Transverse colon (tissue), 4 donors: ENCODE measurements at places on chromosomes 7 and 10. TPM values are rescaled to one million over a fixed set of nuclear protein-coding genes. Genes with fewer than 3 reads are reported as not detected.

DNA sequence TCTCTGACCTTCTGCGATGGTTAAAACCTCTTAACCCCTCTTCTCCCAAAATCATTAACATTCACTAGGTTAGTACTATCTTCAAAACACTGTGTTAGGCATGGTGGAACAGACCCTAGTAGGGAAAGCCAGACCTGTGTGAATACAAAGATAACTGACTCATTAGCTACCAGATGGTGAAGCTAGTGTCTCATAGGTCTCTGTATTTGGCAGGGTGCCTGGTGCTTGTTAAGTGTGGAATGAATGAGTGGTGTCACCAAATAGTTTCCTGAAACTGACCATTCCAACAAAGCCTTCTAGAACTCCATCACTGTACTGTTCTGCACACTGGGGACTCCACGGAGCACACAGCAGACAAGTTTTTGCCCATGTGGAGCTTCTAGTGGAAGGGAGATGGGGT lies 27.7 kb upstream of the TM9SF3 start:
- DNase-seq: no peak

Gene CYTH3
- 16.2 TPM for total RNA-seq

Gene CPEB3
- 12.3 TPM for total RNA-seq

- DNase-seq: no peak
Observed at GRCh38 chr7:43727494-43727893, 1.8 kb downstream of the COA1 start.

DNA sequence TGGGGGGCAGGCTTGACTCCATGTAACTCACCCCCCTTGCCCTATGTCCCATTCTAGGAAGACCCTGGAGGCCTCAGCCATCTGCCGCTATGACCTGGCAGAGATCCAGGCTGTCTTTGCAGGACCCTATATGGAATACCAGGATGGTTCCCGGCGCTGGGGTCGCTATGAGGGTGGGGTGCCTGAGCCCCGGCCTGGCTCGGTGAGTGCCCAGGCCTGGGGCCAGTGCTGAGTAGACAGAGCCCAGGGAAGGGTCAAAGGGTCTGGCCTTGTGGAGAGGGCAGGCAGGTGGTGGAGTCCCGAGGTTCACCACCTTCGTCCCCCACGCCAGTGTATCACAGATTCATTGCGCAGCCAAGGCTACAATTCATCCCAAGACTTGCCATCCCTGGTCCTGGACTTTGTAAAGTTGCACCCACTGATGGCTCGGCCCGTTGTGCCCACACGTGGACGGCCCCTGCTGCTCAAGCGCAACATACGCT lies 7.5 kb downstream of the MRPL43 start:
- DNase-seq: no peak

Gene ADO
- total RNA-seq: 9.6 TPM

Gene AFAP1L2
- total RNA-seq: 12.9 TPM

- no peak for DNase-seq
Observed at GRCh38 chr10:89074120-89074519, 83.5 kb downstream of the FAS start.

- DNase-seq: no peak
Observed at GRCh38 chr7:157916946-157917640, 580.3 kb downstream of the DNAJB6 start.

Gene FAM200A
- 0.40 TPM for total RNA-seq

GRCh38 chr10:23197416-23197861 lies 5.3 kb downstream of the PTF1A start:
- DNase-seq: no peak

DNA sequence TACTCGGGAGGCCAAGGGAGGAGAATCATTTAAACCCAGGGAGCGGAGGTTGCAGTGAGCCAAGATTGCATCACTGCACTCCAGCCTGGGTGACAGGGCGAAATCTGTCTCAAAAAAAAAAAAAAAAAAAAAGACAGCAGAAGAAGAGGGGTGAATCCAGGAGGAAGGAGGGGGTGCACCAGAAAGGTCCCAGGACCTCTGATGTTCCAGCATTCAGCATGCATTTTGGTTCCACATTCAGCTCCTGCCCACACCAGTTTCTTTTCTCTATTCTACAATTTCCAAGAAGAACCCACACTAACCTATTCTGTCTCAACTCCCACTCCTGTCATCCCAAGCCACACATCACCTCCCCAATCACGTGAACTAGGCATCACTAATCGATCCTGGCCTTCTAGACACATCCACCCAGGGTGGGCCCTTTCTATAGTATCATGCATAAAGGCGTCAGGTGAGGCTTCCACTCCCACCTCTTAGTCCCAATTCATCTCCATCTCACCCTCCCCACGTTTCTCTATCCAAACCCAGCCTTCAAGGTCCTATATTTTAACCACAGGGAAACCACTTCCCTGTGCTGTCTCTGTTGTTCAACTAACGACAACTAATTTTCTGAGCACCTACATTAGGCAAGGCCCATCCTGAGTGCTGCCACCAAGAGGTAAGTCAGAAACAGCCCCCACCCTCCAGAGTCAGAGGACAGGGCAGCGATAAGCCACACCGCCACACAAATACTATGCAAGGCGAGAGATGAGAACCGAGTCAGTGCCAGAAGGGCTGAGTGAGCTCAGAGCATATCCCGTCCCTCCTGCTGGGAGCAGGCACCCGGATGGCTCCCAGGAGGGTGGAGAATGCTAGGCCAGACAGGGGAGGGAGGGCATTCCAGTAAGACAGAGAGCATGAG lies 2.2 kb downstream of the ANXA11 start:
- peak; percentile 72 for DNase-seq

GRCh38 chr7:41133690-41134299 lies 569.1 kb downstream of the INHBA start:
- DNase-seq: no peak

Gene RHOBTB1
- total RNA-seq: 8.9 TPM

- DNase-seq: no peak
Observed at GRCh38 chr10:129919358-129919757, 44.7 kb downstream of the EBF3 start.

Gene OR2A5
- not detected for total RNA-seq

Gene KCNH2
- total RNA-seq: 39.0 TPM

Gene NUTM2E
- total RNA-seq: not detected

- DNase-seq: no peak
Observed at GRCh38 chr7:22979861-22980260, 34.1 kb downstream of the HYCC1 start.

GRCh38 chr10:65500716-65501115 lies 1425.1 kb upstream of the LRRTM3 start:
- no peak for DNase-seq

DNA sequence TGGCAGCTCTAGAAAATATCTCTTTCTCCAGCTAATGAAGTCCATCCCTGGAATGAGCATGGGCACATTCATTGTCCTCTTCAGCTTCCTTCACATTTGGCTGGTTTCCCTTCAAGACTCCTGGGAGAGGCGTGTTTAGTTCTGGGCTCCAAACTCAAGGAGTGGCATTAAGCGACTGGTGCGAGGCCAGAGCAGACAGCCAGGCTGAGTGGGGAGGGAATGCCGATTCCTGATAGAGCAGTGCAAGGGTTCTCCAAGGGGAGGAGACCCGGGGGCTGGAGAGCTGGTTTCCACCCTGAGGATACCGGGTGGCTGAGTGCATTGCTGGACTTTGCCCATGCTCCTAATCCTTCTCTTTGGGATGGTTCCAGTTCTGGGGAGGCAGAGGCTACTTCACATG lies 372.1 kb downstream of the RPS24 start:
- DNase-seq: no peak

- DNase-seq: peak; percentile 59
Observed at GRCh38 chr7:76069238-76069638, 21.3 kb downstream of the MDH2 start.

Gene ASB10
- not detected for total RNA-seq

DNA sequence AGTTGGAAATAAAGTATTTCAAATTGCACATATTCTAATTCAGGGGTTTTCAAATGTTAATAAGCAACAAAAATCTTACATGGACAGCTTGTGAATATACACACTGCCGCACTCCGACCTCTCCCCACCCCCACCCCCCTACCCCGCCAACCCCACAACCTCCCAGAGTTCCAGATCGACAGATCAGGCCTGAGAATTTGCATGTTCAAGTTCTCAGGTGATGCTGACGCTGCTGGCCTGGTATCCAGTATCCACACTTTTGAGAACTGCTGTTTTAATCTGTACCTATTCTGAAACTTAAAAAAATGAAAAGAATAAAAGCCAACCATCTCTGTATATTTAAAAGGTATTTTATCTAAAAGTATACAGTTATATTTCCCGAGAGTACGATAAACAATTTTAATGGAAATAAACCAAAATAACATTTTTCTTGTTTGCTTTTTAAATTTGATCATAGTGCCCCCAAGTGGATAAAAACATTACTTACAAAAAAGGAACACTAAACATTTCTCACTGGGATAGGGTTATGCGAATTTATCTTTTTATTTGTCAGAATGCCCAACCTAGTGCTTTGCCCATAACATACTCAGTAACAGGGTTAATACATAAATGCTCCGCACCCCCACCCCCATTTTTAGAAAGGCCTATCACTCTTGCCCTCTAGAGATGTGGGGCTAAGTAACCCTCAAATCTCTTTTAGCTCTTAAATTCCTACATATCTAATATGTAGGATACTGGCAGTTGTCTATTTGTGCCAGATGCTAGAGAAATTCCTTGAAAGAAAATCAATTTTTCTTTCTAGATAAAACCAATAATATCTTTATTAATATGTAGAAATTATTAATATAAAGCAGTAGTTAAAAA lies 166.3 kb downstream of the RNF133 start:
- no peak for DNase-seq

DNA sequence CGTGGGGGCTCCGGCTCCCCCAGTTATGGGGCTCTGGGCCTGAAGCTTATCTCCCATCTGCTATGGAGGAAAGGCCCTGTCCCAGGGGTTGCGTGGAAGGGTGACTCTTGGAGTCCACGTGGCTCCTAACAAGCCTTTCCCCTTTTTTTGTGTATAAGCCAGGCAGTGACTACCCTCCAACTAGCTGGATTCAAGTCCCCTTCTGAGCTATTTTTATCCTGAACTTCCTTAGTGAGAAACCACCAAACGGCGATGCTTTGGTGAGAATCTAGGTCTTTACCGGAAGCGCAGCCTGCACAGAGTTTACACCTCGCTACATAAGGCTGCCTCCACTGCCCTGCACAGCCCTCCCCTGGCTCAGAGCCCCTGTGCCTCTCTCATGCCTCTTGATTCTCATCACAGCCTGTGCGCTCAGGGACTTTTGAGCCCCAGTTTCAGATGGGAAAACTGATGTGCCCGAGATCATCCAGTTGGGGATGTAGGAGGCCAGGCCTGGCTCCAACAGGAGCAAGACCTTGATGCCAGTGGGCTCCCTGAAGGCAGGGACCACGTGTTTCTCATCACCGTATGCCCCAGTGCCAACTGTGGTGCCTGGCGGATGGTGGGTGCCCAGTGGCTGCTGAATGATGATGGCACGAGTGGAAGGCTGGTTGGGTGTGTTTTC lies 102.3 kb upstream of the PPIF start:
- DNase-seq: peak; percentile 56

DNA sequence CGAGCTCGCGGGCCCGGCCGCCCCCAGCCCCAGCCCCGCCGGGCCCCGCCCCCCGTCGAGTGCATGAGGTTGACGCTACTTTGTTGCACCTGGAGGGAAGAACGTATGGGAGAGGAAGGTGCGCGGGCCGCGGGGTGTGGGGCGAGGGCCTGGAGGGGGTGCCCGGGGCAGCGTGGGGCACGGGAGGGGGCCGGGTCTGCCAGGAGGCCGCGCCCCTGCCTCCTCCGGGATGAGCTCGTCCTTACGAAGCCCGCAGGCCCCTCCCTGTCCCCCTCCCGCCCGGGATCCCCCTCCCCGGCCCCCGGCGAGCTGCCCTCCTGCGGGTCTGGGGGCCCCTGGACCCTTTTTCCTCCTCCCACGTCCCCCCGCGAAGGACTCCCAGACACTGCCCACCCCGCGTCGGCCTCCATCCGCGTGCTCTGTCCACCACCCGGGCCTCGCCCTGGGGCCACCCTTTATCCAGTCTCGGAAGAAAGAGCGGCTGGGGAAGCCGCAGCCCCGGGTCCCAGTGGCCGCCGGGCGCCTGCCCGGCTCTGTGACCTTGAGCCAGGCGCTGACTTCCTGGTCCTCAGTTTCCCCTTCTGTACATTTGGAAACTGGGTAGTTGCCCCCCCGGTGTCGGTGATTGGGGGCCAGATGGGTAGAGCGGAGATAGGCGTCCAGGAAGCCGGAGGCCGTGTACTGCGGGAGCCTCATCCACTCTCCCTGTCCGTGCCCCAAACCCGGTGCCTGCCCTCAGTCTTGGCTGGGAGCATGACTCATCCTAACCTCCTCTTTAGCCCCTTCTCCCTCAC lies 521 bp downstream of the LIMK1 start:
- peak; percentile 41 for DNase-seq

- DNase-seq: no peak
Observed at GRCh38 chr10:107277591-107277990, 113.1 kb upstream of the SORCS1 start.

GRCh38 chr7:8418629-8419245 lies 14.7 kb upstream of the NXPH1 start:
- DNase-seq: peak; percentile 31

DNA sequence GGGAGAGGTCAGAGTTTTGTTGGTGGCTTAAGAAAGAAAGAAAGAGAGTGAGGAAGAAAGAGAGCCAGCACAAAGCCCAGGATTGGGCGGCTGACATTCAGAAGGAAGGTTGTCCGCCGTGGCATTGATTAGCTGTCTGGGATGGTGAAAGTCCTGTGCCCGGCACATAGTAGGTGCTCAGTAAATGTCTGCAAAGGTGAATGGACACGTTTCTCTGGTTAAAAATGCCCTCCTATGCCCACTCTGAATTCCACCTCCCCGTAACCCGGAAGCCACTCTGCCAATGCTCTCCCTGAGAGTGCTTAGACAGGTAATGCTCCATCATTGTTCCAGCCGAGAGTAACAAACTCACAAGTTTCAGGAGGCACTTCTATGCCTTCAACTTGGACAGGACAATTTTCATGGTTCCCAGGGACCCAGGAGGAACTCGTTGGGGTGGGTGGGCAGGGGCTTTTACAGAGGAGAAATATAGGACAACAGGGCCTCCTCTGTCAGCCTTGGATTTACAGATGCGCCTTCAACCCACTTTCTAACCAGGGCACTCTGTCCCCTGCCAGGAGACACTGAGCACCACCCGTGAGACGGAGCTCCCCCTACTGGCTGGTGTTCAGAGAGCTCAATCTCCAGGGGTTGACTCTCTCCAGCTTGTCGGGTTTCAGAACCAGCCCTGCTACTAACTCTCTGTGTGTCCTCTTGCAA lies 411.5 kb upstream of the ZMIZ1 start:
- peak; percentile 86 for DNase-seq

DNA sequence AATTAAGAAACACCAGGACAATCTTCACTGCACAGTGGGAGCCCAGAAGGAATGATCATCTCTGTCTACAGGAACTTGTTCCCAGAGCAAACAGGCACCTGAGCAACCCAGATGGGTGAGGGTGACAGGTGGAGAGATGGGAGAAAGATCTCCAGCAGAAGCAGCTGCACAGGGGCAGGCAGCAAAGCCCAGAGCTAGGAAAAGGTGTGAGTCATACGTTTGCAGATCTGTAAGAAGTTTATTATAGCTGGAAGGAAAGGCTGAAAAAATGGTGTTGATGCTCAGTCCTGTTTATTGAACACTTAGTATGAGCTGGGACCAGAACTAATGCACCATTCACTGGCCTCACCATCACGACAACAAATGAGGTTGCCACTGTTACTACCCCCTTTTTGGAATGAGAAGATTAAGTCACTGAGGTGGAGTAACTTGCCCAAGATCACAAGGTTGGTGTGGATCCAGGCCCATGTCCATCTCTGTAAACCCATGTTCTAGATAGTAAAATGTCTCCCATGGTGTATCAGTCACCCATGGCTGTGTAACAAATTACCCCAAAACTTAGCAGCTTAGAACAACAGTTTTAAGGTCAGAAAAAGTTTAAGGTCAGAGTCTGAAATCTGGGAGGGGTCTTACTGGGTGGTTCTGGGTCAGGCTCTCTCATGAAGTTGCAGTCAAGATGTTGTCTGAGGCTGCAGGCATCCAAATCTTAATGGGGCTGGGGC lies 506.9 kb downstream of the RPS24 start:
- DNase-seq: no peak

GRCh38 chr7:87878208-87878735 lies 2.0 kb downstream of the DBF4 start:
- DNase-seq: no peak
